A549 treated with AZD2906 at 1 μM for 4 hours (cell line): ENCODE measurements at places on chromosomes 13 and 19. TPM values are rescaled to one million over a fixed set of nuclear protein-coding genes. Genes with fewer than 3 reads are reported as not detected.

The ZNF709 gene
- 0.01 to 0.02 TPM (median 0.02 TPM) in 3 of 5 replicates, not detected in the others for total RNA-seq

The TBXA2R gene
- total RNA-seq = 1.2 to 1.6 TPM (median 1.3 TPM) in 5 replicates

The CD37 gene
- total RNA-seq = not detected in 5 replicates

The FREM2 gene
- not detected in 5 replicates for total RNA-seq

The ZNF473 gene
- total RNA-seq = 7.5 to 10.3 TPM (median 9.5 TPM) in 5 replicates

The JUND gene
- total RNA-seq = 24.1 to 51.7 TPM (median 47.6 TPM) in 5 replicates
